Kasumi-1 (cell line): ENCODE measurements at places on chromosomes 6 and 20.

GRCh38 chr6:158003910-158004700, 22.4 kb downstream of the SYNJ2 start:
- DNase-seq = peak; percentile 28

DNA sequence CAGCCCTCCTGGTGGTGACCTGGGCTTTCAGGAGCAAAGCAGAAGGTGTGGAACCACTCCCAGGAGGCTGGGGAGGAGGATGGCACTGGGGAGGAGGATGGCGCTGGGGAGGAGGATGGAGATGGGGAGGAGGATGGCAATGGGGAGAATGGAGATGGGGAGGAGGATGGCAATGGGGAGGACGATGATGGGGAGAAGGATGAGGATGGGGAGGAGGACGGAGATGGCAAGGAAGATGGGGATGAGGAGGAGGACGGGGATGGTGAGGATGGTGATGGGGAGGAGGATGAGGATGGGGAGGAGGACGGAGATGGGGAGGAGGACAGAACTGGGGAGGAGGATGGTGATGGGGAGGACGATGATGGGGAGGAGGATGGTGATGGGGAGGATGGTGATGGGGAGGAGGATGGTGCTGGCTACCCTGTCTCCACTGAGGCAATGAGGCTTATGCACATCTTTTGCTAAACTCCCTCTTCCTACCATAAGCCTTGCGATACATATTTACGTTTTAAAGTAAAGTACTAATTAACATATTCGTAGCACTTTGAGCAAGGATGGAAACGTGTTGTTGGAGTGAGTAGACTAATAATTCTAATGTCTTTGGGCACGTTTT, 7.4 kb downstream of the SMOC2 start:
- no peak for DNase-seq

- no peak for DNase-seq
These were observed 98.6 kb upstream of the MRPS10 start for GRCh38 chr6:42315991-42316970.

- DNase-seq = no peak
These were observed 17.4 kb upstream of the PLCB4 start for GRCh38 chr20:9051508-9051907.

DNA sequence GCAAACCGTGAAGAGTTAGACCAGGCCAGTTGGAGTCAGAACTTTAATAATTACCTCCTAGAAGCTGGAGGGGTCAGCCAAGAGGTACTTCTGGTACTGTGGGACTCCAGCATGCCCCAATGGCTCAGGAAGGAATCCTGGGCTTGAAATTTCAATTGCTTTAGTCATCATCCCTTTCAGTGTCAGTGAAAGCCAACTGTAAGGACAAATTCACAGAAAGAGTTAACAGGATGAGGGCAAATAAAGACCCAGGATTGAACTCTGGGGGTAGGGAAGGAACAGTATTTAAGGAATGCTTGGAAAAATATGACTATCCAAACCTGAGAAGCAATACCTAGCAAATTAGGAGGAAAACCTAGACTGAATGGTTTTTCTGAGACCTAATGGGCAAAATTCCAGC, 735.1 kb upstream of the MARCKS start:
- no peak for DNase-seq

- peak; percentile 82 for DNase-seq
These were observed 87.9 kb downstream of the CD40 start for GRCh38 chr20:46206025-46206424.

DNA sequence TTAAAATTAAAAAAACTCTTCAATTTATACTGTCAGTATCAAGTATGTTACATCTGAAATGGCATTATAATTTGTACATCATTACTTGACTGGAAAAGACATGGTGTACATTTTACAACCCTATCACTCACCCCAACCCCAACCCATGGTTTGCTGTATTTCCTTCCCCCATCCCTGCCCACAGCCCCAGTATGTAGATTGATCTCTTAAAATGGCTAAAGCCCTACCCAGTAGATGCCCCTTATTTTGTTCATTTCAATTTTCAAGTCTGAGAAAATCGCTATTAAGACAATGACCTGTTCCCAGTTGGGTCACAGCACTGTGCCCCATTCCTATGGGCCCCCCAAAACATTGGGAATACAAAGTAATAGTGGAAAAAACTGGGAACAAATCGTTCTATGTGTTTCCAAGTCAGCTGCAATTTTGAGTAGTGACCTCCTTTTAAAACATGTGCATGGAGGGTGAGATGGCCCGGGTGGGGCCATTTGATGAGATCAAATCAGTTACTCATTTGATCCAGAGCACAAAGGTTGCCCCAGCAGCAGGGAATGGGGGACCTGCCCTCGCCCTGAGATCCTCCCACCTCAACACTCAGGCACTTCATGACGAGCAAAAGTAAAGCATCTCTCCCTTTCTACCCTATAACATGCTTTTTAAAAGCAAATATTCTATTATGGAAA, 13.3 kb downstream of the EZR start:
- DNase-seq = no peak

- no peak for DNase-seq
These were observed 140.2 kb upstream of the AHI1 start for GRCh38 chr6:135637701-135638100.

DNA sequence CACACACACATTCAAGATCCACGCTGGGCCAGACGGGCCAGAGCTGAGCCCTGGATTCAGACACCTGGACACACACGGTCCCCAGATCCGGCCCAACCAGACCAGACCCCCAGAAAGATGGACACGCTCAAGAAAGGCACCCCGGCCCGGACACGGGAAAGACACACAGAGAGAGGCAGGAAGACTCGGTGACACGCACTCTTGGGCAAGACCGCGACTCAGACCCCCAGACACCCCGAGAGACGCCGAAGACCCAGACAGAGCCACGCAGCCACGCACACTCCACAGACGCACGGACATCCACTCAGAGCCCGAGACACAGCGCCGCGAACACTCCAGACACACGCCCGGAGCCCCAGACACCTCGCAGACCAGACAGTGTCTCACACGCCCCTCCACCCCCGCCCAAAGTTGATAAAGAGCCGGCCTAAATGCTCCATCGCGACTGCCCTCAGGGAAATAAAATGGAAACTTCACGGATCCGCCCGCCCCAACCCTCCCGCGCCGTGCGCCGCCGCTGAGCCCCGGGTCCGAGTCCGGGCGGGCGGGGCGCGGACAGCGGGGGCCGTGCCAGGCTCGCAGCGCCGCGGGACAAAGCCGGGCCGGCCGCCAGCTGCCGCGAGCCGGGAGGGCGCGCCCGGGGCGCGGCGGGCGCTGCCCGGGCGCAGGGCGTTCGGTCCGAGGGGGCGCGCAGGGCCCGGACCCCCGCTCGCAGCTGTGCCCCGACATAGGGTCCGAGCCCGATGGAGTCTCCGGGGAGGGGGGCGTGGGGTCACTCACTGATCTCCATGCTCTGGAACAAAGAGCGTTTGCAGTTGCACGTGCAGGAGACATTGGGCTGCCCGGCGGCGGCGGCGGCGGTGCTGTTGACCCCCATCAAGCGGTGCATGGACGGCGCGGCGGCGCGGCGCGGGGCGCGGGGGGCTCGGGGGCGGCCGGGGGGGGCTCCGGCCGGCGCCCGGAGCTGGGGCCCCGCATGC, 831 bp downstream of the PMEPA1 start:
- no peak for DNase-seq

- no peak for DNase-seq
These were observed 285.0 kb upstream of the RNF24 start for GRCh38 chr20:4300401-4300800.

GRCh38 chr20:48025661-48026060, 240.4 kb upstream of the SULF2 start:
- no peak for DNase-seq

GRCh38 chr20:38838326-38838725, 32.8 kb downstream of the PPP1R16B start:
- DNase-seq = no peak

DNA sequence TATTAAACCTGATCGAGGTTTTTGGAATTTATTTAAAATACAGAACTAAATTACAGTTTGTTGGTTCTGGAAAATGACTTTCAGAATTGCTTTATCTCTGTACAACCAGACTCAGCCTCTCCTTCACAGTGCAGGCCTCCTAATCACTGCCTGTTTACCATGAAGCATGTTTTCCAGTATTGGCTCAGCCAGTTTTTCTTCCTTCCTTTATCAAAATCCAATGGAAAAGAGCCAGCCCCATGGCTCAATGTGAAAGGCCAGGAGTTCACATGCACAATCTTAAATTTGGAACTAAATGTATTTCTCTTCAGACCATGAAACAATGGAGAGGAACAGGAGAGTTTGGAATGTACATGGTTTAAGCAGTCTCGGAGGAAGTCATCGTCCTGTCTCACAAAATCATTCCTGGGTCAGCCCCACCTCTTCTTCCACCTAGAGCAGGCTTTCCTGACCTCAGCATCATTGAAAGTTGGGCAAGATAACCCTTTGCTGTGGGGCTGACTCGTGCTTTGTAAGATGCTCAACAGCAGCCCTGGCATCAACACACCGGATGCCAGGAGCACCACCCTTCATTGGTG, 680.9 kb upstream of the AGPAT4 start:
- no peak for DNase-seq

DNA sequence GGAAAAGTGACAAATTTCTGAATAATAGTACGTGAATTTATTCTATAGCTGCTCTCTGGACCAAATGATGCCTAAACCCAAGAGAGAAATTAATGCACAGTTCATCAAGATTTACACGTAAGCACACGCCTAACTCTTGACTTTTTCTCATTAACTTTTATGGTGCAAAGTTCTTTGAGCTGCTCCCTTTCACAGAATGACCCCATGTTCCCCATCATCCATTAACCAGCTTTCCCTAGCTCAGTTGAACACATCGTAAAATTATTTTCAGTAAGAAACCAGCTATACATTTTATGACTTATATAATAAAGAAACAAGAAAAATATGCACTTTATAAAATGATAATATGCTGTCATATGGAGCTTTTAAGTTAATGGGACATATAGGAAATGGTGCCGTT, 54.3 kb downstream of the ID4 start:
- DNase-seq = no peak

- no peak for DNase-seq
These were observed 153.4 kb downstream of the EYA2 start for GRCh38 chr20:47048054-47048453.

DNA sequence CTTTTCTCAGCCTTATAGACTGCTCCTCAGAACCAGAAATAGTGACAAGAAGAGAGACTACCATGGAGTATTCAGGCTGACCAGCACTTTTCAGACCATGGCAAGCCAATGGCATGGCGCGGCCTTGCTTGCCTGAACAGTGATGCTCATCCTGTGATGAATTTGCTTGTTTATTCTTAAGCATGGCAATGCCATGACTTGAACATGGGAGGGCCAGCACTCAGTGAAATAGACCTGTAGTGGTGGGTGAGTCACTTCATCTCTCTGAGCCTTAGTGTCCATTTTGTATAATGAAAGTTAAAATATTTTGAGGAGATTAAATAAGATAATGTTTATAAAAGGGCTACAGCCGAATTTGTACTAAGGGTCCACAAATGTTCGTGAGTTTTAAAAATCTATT, 79.1 kb downstream of the LRRC1 start:
- DNase-seq = no peak

DNA sequence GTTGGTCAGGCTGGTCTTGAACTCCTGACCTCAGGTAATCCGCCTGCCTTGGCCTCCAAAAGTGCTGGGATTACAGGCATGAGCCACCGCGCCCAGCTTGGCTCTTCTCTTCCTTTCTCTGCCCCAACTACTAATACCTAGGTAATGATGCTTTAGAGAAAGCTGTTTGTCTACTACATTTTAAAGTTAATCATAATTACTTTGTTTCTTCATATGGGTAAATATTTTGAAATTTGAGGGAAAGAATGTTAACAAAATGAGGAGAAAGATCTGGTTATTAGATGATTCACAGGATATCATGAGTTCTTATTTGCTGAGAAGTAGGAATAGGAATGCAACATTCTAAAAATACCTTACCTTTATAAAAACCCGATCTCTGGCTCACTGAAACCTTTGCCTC, 18.4 kb upstream of the PTPRK start:
- no peak for DNase-seq

GRCh38 chr6:87675004-87675681, 26.9 kb downstream of the AKIRIN2 start:
- DNase-seq = no peak

DNA sequence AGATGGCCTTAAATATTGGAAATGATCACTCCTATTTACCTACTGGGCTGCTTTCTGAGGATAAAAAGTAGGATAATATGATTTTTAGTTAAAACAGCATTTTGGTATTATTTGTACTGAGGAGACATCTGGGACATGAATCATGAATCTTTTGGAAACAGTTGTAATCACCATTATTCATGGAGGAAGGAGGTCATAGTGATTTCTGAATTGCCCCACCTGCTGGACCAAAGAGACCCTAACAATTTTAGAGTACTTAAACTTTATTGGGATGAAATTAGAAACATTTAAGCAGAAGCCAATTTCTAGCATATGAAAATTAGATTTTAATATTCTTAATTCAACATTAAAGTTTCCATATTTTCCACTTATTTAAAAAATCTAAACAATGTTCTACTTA, 108.4 kb upstream of the SIM1 start:
- DNase-seq = peak; percentile 23

- no peak for DNase-seq
These were observed 117.4 kb upstream of the PRDM1 start for GRCh38 chr6:105968603-105969333.

DNA sequence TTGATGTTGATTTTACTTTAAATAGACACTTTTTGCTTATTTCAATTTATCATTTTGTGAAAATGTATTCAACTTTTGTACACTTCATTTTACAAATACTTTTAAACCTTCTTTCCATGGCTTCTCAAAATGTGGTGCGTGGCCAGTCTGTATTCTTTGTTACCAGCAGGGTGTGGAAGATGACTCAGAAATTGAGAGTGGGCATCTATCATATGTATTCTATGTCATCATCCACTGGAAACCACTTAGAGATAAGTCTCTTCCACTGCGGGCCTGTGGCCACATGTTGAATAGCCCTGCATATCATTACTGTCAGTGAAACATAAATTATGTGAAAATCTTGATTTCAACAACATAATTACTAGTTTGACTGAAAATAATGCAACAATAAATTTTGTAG, 52.6 kb upstream of the MC3R start:
- no peak for DNase-seq

- no peak for DNase-seq
These were observed 207.5 kb downstream of the NKAIN2 start for GRCh38 chr6:124011180-124011579.

DNA sequence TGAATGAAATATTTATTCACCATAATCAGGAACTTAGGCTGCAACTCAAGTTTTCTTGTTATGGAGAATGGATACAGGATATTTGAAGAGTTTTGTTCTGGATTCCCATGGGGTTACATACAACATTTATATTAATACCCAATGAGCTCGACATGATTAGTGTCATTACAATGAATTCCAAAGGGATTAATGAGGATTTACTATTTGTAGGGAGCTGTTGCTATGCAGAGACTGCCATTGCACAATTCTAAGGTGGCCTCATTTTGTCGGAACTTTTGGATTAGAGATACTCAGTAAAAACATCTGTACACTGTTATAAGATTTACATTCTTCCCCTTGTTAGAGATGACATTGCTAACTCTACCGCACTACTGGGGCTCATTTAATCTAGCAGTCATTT, 586.8 kb upstream of the MAP3K7 start:
- DNase-seq = no peak

- DNase-seq = peak; percentile 73
These were observed 97.8 kb upstream of the OGFRL1 start for GRCh38 chr6:71190809-71191208.

GRCh38 chr6:113755449-113756289, 101.5 kb upstream of the MARCKS start:
- no peak for DNase-seq

- peak; percentile 93 for DNase-seq
These were observed 534.7 kb upstream of the JARID2 start for GRCh38 chr6:14711056-14711703.
